ENCODE measurements at places on chromosomes 5 and 9.

DNA sequence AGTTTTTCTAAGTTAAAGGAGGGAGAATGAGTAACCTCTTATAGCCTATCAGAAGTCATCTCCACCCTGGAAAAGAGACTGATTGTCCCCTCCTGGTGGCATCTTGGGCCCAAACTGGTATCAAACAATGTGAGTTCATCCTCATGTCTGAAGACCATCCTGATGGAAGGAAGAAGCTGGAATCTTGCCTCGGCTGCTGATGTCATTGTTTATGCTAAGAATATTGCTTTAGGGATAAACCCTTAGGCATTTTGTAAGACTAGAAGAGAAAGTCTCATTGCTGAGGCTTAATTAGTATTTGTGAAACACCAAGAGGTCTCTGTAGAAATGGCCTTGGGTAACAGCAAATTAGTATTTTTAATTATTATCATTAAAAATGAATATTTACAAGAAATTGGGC, 65.7 kb upstream of the KCNN2 start:
- no peak for DNase-seq

GRCh38 chr9:118635416-118635815, 733.8 kb downstream of the BRINP1 start:
- no peak for DNase-seq

DNA sequence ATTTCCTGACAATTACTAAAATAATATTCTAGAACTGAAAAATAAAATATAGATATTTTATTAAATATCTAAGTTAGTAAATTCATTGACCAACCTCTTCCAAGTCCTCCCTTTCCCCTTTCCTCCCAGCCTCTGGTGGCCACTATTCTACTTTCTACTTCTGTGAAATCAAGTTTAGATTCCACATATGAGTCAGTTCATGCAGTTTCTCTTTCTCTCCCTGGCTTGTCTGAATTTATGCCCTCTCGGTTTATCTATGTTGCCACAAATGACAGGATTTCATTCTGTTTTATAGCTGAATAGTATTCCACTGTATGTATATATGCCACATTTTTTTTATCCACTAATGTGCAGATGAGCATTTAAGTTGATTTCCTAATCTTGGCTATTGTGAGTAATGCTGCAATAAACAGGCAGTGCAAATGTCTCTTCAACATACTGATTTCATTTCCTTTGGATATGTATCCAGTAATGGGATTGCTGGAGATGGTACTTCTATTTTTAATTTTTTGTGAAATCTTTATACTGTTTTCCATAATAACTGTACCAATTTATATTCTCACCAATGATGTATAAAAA, 52.3 kb downstream of the WDR36 start:
- DNase-seq = no peak

DNA sequence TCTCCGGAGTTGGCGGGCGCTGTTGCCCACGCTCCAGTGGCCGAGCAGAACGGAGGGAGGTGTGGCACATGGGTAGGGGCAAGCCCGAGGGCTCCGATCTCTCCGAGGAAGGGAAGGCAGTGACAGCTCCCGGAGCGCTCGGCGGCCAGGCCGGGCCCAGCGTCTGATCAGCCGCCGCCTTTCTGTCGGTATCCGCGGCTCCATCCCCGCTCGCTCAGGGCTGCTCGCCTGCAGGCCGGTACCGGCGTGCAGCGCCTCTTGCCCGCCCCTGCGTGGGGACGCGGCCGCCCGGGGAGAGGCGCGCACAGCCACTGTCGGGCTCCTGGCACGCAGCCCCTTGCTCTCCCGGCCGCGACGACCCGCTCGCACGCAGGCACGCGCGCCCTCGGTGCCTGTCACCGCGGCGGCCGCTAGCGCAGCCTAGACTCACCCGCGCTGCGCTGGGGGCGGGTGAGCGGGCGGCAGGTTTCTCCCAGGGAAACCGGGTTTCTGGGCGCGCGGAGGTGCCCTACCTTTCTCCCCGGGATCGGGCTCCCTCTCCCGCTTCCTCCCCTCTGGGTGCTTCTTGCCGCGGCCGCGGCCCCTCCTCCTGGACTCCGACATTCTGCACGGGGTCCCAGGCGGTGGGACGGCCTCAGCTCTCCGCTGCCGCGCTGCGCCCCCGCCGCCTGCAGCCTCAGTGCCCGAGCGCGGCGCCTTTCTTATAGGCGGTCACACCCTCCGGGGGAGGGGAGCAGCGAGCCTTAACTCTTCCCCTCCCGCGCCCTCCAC, 108.4 kb downstream of the PSD2 start:
- no peak for DNase-seq

DNA sequence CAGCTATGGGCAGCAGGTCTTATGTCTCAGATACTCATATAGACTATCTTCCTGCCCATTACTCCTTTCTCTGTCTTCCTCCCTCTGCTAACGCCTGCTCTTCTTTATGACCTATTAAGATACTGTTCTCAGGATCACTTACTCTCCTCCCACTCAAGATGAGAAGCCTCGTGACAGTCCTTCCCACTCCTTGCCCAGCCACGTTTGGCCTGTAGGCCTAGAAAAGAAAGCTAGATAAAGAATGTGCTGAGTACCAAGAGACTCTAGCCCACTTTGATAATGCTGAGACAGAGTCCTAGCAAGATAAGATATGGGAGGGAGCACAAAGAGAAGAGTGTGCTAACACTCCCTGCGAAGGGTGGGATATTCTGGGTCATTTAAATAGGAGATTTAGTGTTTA, 6.8 kb upstream of the DENND4C start:
- no peak for DNase-seq

GRCh38 chr5:39654715-39655114, 229.9 kb upstream of the DAB2 start:
- DNase-seq = no peak

DNA sequence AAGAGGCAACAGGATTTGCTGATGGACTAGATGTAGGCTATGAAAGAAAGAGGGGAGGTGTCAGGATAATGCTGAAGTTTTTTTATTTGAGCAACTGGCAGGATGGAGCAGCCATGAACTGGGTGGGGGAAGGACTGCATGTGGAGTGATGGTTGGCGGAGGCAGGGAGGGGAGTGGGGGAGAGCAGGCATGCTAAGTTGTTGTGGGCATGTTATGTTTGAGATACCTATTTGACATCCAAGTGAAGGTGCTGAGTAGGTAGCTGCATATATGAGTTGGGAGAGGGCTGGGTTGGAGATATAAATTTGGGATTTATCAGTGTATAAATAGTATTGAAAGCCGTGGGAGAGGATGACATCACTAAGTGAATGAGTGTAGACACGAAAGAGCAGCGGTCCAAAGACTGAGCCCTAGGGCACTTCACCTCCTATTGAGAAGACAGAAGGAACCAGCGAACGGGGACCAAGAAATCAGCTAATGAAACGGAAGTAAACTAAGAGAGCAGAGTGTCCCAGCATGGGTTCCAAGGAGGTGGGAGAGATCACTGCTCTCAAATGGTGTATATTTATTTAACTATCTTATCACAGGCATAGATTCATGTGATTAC, 7.4 kb downstream of the BSPRY start:
- DNase-seq = no peak

- no peak for DNase-seq
Observed at GRCh38 chr5:55708732-55709131, 3.4 kb downstream of the SLC38A9 start.

DNA sequence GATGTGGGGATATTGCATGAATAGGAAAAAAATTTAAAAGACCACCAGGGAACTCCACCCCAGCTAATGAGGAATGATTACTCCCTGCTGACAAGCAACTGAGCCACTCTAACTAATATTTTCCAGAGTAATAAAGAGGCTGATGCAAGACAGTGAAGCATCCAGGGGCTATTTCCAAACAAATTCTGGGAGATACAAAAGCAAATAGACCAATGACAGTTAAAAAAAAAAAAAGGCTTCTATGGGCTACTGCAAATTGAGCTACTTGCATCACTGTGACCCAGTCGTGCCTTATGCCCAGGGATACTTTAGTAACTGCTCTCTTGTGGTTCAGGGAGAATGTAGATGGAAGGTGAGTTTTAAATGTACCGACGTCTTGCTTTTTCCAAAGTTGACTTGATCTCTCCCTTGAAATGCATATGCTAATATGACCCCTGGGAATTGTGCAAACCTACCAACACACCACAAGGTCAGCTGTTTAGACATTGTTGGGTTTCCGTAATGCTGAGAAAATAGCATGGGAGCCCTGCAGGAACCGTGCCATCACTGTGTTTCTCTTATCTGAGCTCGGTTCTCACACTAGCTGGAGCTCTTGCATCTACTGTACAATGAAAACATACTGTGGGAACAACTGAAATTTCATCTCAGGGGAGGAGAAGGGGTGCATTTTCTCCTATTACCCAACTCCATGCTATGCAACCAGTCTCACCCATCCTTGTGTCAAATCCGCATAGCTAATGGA, 250.6 kb upstream of the MAP3K1 start:
- no peak for DNase-seq

DNA sequence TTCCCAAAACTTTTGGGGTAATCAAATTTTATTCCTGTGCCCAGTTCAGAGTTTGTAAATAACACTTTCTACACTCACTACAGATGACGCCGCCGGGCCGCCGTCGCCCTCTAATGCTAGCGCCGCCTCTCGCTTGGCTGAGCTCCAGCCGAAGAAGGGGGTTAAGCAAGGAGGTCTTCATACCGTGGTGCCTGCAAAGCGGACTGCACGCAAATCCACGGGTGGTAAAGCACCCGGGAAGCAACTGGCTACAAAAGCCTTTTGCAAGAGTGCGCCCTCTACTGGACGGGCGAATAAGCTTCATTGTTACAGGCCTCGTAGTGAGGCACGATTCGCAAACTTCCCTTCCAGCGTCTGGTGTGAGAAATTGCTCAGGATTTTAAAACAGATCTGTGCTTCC, 280.4 kb downstream of the MEF2C start:
- DNase-seq = no peak

GRCh38 chr9:86637515-86637914, 283.3 kb upstream of the TUT7 start:
- DNase-seq = no peak
